ENCODE measurements at places on chromosomes 12 and 14. TPM values are rescaled to one million over a fixed set of nuclear protein-coding genes. Genes with fewer than 3 reads are reported as not detected.

DNA sequence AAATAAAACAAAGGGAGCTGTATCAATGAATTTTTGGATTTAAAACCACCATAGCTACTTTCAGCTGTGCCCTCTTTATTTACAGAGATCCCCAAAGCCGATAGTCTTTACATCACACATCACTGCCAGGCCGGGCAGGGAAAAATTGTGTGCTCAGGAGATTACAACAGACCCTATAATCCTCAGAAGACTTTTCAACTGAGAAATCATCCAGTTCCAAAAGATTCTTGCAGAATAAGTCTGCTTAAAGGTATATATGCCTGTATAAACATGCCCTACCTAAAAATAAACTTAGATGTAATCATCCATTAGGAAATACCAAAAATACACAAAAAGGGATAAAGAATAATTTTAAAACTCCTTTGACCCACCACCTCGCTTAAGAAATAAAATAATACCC is 70.1 kb upstream of the MAP1LC3B2 start:
- peak; percentile 8 for DNase-seq

DNA sequence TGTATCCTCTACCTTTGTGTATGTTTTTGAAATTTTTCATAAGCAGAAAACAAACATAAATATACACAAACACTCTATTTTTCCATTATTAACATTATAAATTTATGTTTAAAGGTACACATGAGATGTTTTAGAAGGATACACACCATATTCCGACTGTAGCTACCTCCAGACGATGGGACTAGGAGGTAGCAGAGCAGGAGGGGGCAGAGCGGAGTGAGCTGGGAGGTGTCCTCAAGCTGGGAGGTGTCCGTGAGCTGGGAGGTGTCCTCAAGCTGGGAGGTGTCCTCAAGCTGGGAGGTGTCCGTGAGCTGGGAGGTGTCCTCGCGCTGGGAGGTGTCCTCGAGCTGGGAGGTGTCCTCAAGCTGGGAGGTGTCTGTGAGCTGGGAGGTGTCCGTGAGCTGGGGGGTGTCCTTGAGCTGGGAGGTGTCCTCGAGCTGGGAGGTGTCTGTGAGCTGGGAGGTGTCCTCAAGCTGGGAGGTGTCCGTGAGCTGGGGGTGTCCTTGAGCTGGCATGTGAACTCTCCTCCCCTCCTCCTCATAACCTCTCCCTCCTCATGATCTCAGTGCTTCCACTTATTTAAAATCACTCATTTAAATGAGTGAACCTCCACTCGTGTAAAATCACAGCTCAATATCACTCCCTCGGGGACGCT is 346.9 kb upstream of the SFSWAP start:
- DNase-seq = no peak

The TSPAN31 gene
- total RNA-seq = 62.2 TPM

DNA sequence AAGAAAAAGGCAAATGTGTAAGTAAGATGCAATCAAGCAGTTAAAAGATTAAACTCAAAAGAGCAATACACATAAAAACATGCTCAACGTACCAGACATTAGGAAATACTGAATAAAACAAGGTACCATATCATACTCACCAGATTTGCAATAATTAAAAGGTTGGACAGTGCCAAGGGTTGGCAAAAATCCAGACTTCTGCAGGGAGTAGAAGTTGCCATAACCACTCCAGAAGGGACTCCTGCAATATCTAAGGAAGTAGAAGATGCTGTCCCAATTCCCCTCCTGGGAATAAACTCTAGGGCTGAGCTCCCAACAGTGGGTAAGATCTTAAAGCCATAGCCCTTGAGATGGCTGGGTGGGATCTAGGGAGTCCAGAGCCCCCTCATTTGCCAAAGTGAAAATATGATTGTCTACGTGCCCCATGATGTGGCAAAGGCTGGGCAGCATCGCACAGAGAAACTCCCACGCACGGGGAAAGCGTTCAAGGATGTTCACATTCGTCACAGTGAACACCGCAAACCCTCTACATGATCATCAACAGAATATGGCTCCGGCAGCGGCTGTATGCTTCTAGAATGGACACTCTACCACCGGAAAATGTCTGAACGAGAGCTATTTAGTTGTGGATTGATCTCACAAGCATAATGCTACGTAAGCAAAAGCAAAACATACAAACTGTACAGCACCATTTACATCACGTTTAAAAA is 12.3 kb downstream of the KCTD10 start:
- DNase-seq = no peak
